ENCODE measurements at places on chromosomes 4 and X.

- H3K4me1 ChIP-seq = no peaks in the 10 kb centered on the region
- no peaks in the 10 kb centered on the region for H3K36me3 ChIP-seq
- H3K4me3 ChIP-seq = no peak overlapping the region
- no peak for DNase-seq
- no peak overlapping the region for H3K27ac ChIP-seq
Observed at GRCh38 chr4:179472164-179472563, 2029.9 kb upstream of the AGA start.

- peaks cover 51% of the 10 kb centered on the region for H3K27me3 ChIP-seq
- H3K27ac ChIP-seq = no peak overlapping the region
- H3K36me3 ChIP-seq = no peaks in the 10 kb centered on the region
- no peaks in the 10 kb centered on the region for H3K4me1 ChIP-seq
Observed at GRCh38 chr4:185016946-185017758, 1.1 kb upstream of the HELT start.

- H3K27ac ChIP-seq = no peak overlapping the region
- no peaks in the 10 kb centered on the region for H3K36me3 ChIP-seq
- H3K4me3 ChIP-seq = no peak overlapping the region
- no peaks in the 10 kb centered on the region for H3K4me1 ChIP-seq
- peaks cover 6% of the 10 kb centered on the region for H3K27me3 ChIP-seq
- DNase-seq = no peak
Observed at GRCh38 chr4:182400790-182401189, 157.6 kb downstream of the TENM3 start.

GRCh38 chr4:182235021-182235795 is 8.0 kb upstream of the TENM3 start:
- H3K4me3 ChIP-seq = no peak overlapping the region
- H3K4me1 ChIP-seq = no peaks in the 10 kb centered on the region
- no peaks in the 10 kb centered on the region for H3K36me3 ChIP-seq
- no peaks in the 10 kb centered on the region for H3K27me3 ChIP-seq
- no peak for DNase-seq

DNA sequence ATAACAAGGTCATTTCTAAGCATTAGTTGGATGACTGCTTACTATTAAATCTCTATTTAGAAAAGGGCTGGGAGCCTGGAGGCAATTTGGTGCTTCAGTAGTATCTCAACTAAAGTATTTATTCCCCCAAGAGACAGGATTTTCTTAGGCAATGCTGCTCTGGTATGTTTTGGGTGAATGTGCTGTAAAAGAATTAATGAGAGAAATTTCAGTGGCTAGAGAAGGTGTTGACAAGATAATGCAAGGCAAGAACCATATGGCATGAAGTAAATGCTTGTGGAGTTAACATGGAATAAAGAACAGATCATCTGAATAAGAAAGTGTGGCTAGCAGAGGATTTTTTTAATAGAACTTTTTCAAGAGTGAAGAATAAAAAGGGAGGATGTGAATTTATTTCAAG is 3.9 kb downstream of the CYP2U1 start:
- no peak overlapping the region for H3K4me3 ChIP-seq
- H3K36me3 ChIP-seq = no peaks in the 10 kb centered on the region
- no peak overlapping the region for H3K27ac ChIP-seq
- DNase-seq = no peak
- peaks cover 6% of the 10 kb centered on the region for H3K27me3 ChIP-seq

- H3K27ac ChIP-seq = no peak overlapping the region
- H3K36me3 ChIP-seq = peaks cover 11% of the 10 kb centered on the region
- H3K27me3 ChIP-seq = no peaks in the 10 kb centered on the region
- H3K4me1 ChIP-seq = no peaks in the 10 kb centered on the region
- DNase-seq = no peak
Observed at GRCh38 chr4:112277220-112277619, 8.5 kb downstream of the TIFA start.

- H3K36me3 ChIP-seq = no peaks in the 10 kb centered on the region
- H3K4me3 ChIP-seq = no peak overlapping the region
- no peak overlapping the region for H3K27ac ChIP-seq
- peaks cover 50% of the 10 kb centered on the region for H3K27me3 ChIP-seq
Observed at GRCh38 chrX:153874366-153875125, 11.4 kb downstream of the L1CAM start.

DNA sequence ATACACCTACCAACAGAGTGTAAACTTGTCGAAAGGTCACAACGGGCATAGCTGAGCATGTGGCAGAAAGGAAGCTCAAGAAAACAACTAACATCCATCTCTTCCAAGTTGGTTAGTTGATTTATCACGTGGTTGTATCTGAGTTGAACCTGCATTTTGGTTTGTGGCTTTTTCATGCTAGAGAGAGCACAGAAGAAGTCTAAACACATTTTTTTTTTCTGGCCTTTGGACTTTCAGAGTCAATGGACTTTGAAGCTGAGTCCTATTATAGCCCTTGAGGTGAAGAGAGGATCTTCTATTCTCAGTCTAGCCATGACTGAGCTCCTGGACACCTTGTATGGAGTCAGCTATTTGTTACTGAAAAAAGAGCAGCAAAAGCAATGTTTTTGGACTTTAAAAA is 150.6 kb upstream of the TRPC5 start:
- DNase-seq = no peak
- no peak overlapping the region for H3K4me3 ChIP-seq
- H3K27me3 ChIP-seq = no peaks in the 10 kb centered on the region

GRCh38 chr4:128974136-128974581 is 119.2 kb downstream of the SCLT1 start:
- no peaks in the 10 kb centered on the region for H3K27me3 ChIP-seq
- no peak for DNase-seq
- peaks cover under 1% of the 10 kb centered on the region for H3K36me3 ChIP-seq
- no peaks in the 10 kb centered on the region for H3K4me1 ChIP-seq

- DNase-seq = no peak
Observed at GRCh38 chr4:52172166-52172565, 121.1 kb downstream of the SPATA18 start.

DNA sequence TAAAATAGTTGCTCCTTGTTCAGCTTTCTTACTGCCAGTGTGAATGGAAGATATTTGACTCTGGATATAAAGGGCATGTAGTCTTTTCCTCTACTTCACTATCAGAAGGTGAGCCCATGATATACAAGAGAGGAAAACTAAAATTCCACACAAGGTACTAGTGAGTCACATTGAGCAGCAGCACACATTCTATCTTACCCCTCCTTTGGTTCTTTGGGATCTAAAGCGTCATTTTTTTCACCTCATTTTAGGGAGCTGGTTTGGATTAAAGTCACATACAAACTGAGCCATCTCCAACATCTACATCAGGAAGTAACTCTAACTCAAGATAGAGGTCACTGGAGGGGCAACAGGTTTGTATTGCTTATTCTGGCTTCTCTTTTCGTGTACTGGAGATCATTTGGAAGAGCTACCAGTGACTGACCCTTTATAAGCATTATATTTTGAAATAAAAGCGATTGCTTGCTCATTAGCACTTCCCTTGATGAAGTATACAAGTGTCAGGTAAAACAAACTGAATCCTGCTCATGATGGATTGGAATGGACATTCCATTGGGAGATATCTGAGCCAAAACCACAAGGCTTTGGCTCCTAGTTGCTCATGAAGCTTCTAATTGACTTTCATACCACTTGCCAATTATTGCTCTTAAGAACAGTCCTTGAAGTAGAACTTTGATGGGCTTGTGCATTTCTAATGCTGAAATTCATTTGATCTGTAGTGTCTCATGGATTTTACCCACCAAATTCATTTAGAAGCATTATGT is 124.1 kb downstream of the SPCS3 start:
- H3K36me3 ChIP-seq = no peaks in the 10 kb centered on the region
- no peak overlapping the region for H3K27ac ChIP-seq
- H3K4me3 ChIP-seq = no peak overlapping the region
- DNase-seq = no peak

- no peak overlapping the region for H3K4me3 ChIP-seq
- H3K27ac ChIP-seq = no peak overlapping the region
- H3K27me3 ChIP-seq = no peaks in the 10 kb centered on the region
- no peak for DNase-seq
- no peaks in the 10 kb centered on the region for H3K4me1 ChIP-seq
Observed at GRCh38 chr4:91366554-91366953, 937.2 kb upstream of the GRID2 start.

- no peak overlapping the region for H3K4me3 ChIP-seq
- H3K27ac ChIP-seq = no peak overlapping the region
- H3K27me3 ChIP-seq = no peaks in the 10 kb centered on the region
- no peaks in the 10 kb centered on the region for H3K36me3 ChIP-seq
- no peak for DNase-seq
Observed at GRCh38 chr4:152083338-152083737, 322.5 kb upstream of the GATB start.

DNA sequence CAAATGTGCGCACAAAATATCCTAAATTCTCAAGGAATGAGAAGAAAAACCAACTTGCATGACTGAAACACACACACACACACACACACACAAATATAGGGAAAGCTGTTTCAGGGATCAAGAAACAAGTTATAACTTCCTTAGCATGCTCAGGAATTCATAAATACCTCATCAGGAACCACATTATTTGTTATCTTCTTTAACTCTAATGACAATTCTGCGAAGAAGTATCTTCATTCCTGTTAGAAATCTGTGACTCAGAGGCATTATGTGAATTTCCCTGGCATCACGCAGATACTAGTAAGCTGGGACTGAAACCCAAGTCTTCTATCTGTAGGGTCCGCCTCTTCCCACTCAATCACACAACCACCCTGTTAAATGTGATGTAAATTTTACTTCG is 30.3 kb downstream of the TMPRSS11A start:
- H3K4me1 ChIP-seq = no peaks in the 10 kb centered on the region
- no peak overlapping the region for H3K4me3 ChIP-seq
- no peak overlapping the region for H3K27ac ChIP-seq
- H3K27me3 ChIP-seq = no peaks in the 10 kb centered on the region

DNA sequence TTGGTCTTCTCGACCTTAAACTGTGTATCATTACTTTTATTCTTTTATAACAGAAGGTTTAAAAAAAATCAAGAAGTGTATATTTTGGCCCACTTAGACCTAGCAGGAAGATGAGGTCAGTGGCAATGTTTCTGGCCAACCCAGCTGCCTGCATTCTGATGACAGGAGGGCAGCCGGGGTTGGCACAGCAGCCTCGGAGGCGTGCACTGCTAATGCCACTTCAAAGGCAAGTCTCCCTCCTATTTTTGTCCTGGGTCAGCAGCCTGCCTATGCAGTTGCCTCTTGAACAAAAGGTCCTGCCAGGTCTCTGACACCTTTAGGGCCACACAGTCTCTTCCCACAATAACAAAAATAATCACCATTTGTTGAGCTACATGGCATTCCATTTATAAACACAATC is 89.4 kb upstream of the MYOZ2 start:
- DNase-seq = no peak
- H3K4me1 ChIP-seq = no peaks in the 10 kb centered on the region
- no peaks in the 10 kb centered on the region for H3K27me3 ChIP-seq
- no peak overlapping the region for H3K27ac ChIP-seq

DNA sequence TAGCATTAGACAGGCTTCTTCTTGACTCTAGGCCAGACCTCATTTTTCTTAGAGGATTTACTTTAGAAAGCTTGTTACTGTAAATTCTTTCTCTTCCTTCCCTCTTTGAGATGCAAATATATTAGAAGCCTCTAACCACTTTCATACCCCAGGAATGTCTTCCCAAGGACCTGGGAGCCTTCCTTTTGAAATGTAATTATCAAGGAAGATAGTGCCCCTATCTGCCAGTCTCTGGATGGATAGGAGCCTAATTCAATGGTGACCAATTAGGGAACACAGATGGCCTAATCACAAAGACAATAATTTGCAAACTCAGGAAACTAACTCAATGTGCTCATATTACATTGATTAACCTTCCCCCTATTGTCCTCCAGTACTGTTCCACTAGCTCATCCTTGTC is 145.6 kb upstream of the DCAF8L1 start:
- DNase-seq = no peak
- no peaks in the 10 kb centered on the region for H3K27me3 ChIP-seq
- no peak overlapping the region for H3K4me3 ChIP-seq
- no peaks in the 10 kb centered on the region for H3K4me1 ChIP-seq

GRCh38 chr4:41133454-41134018 is 80.8 kb downstream of the APBB2 start:
- no peak overlapping the region for H3K4me3 ChIP-seq
- no peak for DNase-seq
- H3K27me3 ChIP-seq = no peaks in the 10 kb centered on the region

GRCh38 chr4:139763672-139764071 is 98.1 kb downstream of the MGST2 start:
- DNase-seq = no peak
- no peaks in the 10 kb centered on the region for H3K36me3 ChIP-seq
- no peak overlapping the region for H3K27ac ChIP-seq

DNA sequence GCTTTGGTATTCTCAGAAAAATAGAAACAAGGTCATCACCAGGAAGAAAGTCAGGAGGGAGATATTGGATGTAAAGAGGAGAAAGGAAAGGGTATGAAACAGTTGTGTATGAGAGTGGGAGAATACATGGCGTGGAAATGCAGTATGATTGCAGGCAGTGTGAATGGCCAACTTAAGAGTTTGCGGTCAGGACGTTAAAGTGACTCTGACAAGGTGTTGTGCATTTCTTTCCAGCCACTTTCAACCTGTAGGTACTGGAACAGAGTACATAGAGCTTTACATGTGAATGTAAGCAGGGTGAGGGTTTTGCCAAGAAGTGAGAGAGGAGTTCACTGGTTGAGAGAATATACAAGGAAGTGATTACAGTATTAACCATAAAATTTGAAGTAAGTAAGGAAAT is 15.7 kb downstream of the ATP10D start:
- no peaks in the 10 kb centered on the region for H3K36me3 ChIP-seq
- no peaks in the 10 kb centered on the region for H3K4me1 ChIP-seq
- no peak overlapping the region for H3K4me3 ChIP-seq
- H3K27ac ChIP-seq = no peak overlapping the region
- no peaks in the 10 kb centered on the region for H3K27me3 ChIP-seq
- DNase-seq = no peak

DNA sequence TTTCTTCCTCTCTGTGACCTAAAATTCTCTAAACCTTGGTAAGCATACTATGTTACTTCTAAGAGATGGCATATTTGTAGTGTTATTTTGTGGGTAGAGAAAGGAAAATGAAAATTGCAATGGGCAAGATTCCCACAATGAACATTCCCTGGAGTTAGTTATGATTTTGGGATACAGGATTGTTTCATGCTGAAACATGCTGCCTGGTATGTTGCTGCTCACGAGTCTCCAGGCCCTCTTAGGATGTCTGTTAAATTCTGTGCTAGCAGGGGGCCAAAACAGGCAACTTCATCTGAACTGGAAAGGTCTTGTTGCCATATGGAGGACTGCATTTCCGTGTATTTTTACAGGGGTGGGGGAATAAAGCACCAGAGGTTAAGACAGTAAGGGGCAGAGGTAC is 18.9 kb upstream of the MSMO1 start:
- peaks cover 3% of the 10 kb centered on the region for H3K36me3 ChIP-seq
- no peak overlapping the region for H3K4me3 ChIP-seq
- no peaks in the 10 kb centered on the region for H3K27me3 ChIP-seq
- no peaks in the 10 kb centered on the region for H3K4me1 ChIP-seq
- no peak for DNase-seq

GRCh38 chrX:97854086-97854485 is 970.4 kb downstream of the RPA4 start:
- DNase-seq = no peak
- no peak overlapping the region for H3K27ac ChIP-seq
- H3K4me1 ChIP-seq = no peaks in the 10 kb centered on the region
- no peaks in the 10 kb centered on the region for H3K36me3 ChIP-seq

All from K562 (cell line).